Stomach (tissue), 19 donors: ENCODE measurements at places on chromosomes 16 and 17. TPM values are rescaled to one million over a fixed set of nuclear protein-coding genes. Genes with fewer than 3 reads are reported as not detected.

Gene ZNF276
- 418 TPM for total RNA-seq

Gene TP53TG3F
- not detected for total RNA-seq

Gene CNGB1
- total RNA-seq, result 0.73 TPM

Gene KRTAP16-1
- not detected for total RNA-seq

Gene CARD14
- 2.7 TPM for total RNA-seq

Gene KCNAB3
- total RNA-seq, result 7.8 TPM

Gene TEKT3
- not detected for total RNA-seq

Gene EVPL
- total RNA-seq, result 9.7 TPM

Gene WFIKKN2
- not detected for total RNA-seq

Gene SPIRE2
- total RNA-seq, result 17.3 TPM

DNA sequence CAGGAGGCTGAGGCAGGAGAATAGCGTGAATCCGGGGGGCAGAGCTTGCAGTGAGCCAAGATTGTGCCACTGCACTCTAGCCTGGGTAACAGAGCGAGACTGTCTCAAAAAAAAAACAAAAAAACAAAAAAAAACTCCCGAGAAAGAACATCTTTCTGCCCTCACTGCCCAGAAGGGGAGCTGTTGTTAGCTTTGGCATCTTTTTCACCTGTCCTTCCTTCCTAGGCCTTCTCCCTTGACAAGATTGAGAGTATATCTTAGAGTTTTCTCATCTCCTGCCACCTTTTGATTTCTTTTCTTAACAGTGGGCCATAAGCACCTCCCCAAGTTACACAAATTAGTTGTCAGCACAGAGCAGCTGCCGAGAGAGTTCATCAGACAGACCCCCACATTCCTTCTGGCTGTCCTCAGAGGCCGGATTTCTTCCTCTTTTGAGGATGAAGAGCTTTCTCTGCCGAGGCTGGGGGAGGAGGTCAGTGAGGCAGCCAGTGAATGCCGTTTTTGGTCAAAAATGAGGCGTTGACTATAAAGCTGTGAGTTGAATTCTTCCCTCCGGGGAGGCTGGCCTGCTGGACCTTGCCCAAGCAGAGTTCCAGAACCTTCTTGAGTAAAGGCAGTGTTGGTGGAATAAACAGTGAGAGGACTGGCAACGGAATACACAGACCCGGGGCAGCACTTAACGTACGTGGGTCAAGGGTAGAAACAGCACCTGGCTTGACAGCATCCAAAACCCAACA, 127.0 kb downstream of the ABCC6 start:
- peak; percentile 83 for DNase-seq

- no peak for DNase-seq
Observed at GRCh38 chr16:23871924-23872323, 36.1 kb downstream of the PRKCB start.

DNA sequence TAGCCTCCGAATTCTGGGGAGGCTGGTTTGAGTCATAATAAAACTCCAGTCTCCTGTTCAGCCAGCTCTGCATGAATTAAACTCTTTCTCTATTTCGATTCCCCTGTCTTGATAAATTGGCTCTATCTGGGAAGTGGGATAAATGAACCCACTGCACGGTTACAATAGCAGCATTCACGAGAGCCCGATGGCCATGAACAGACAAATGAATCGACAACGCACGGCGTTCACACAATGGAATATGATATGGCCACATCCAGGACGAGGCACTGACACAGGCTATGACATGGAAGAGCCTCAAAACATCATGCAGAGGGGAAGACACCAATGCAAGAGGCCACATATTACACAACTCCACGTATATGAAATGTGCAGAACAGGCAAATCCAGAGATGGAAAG, 5.6 kb upstream of the CARD14 start:
- DNase-seq, result no peak

- no peak for DNase-seq
Observed at GRCh38 chr17:52145476-52145875, 13.0 kb downstream of the CA10 start.

DNA sequence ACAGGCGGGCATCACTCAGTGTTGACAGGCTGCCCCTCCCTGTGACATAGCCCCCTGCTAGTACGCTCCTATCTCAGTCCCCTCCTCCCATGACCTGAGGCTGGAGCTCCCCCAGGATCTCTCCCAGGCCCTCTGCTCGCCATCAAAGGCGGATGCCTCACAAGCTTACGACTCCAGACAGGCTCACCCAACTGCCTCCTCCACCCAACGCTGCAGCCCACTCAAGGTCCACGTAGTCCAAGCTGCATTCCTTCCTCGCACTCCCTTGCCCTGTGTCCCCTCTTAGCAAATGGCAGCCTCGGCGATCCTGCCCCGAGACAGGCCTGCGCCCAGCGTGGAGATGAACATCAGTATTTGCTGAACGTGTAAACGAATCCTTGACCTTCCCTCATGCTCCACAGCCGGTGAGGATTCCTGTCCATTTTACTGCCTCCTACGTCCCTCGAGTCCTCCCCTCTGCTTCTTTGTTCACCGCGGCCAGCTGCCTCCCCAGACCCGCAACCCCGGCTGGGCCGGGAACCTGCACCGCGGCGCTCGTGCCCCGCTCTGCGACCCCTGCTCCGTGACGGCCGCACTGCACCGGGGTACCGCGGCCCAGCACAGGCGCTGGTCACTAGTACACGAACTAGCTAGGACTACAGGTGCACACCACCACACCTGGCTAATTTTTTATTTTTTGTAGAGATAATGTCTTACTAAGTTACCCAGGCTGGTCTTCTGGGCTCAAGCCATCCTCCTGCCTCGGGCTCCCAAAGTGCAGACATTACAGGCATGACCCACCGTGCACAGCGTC, 838 bp upstream of the TMEM97 start:
- no peak for DNase-seq

- peak; percentile 89 for DNase-seq
Observed at GRCh38 chr17:59329176-59330052, 2.0 kb upstream of the YPEL2 start.

- DNase-seq, result no peak
Observed at GRCh38 chr16:84986879-84987278, 24.5 kb downstream of the ZDHHC7 start.

DNA sequence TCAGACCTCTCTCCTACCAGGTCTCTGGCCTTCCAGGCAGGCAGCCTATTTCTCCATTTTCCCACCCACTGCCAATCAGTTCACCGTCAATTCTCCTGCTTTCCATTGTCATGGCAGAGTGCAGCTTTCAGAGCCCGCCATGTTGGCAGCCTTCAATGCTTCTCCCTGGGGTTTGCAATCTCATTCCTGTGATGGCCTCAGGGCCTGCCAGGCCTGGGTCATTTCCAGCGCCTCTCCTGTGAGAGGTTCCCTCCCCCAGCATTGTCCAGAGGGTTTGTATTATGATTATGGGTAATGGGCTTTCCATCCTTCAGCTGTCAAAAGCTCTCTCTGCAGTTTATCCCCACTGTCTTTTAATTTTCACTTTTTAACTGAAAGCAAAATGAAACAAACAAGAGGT, 716.6 kb upstream of the CDH8 start:
- no peak for DNase-seq

GRCh38 chr16:50244504-50245416, 21.6 kb upstream of the ADCY7 start:
- peak; percentile 38 for DNase-seq

DNA sequence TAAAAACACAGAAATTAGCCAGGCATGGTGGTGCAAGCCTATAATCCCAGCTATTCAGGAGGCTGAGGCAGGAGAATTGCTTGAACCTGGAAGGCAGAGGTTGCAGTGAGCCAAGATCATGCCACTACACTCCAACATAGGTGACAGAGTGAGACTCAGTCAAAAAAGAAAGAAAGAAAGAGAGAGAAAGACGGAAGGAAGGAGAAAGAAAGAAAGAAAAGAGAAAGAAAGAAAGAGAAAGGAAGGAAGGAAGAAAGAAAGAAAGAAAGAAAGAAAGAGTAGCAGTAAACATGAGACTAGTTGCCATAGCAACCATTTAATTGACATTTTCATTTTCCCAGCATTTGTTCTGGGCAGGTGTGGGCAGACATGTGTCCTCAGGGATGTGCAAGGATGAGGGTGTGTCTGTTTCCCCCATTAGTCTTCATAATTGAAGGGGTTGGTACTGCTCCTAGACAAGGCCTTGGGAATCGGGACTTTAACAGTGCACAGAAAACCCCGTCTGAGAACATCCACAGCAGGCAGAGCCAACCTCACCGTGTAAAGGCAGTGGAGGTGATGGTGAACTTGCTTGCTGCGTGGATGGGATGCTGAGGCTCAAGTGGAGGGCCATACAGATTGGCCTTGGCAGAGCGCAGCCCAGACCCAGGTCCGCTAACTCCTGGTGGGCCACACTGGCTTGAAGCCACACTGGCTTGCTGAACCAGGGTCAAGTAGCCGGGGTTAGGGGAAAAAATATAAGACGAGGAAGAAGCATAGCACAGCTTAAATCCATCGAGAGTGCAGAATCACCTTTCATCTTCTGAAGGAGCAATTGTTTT, 35.2 kb upstream of the KIFC3 start:
- DNase-seq, result no peak

DNA sequence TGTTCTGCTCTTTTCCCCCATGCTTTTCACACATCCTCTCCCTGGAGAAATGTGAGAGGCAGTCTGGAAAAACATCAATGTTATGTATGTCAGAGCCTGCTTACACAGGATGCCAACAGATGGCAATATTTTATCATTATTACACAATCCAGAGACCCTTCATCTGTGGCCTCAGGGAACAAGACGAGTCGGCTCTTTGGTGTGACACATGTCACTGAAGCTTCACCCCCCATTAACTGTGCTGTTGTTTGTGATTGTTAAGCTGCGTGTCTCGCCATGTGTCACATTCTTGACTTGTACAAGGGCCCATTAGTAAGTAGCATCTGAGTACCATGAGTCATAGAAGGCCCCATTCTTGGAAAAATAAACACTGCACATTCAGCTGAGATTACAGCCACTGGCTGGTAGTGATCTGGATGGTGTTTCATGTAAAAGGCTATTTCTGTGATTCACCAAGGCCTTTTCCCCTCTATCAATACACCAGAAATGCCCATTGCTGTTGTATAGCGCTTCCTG, 682.1 kb upstream of the SOX9 start:
- peak; percentile 78 for DNase-seq

- DNase-seq, result no peak
Observed at GRCh38 chr17:37706446-37706845, 38.4 kb downstream of the HNF1B start.

DNA sequence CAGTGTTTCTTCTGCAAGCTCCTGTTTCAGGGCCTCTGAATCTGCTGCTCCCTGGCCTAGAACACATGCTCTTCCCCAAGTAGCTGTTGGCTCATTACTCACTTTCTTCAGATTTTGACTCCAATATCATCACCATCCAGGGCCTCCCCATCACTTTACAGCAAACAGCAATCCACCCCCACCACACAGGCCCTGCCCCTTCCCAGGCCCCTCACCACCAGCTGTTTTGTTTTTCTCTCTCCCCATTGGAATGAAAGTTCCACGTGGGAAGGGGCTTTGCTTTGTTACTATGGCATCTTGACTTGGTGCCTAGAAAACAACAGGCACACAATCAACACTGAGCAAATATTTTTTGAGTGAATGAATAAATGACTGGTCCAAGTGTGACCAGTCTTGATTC, 4.0 kb downstream of the TMEM170A start:
- no peak for DNase-seq

- DNase-seq, result no peak
Observed at GRCh38 chr17:40073454-40074174, 10.8 kb downstream of the THRA start.

DNA sequence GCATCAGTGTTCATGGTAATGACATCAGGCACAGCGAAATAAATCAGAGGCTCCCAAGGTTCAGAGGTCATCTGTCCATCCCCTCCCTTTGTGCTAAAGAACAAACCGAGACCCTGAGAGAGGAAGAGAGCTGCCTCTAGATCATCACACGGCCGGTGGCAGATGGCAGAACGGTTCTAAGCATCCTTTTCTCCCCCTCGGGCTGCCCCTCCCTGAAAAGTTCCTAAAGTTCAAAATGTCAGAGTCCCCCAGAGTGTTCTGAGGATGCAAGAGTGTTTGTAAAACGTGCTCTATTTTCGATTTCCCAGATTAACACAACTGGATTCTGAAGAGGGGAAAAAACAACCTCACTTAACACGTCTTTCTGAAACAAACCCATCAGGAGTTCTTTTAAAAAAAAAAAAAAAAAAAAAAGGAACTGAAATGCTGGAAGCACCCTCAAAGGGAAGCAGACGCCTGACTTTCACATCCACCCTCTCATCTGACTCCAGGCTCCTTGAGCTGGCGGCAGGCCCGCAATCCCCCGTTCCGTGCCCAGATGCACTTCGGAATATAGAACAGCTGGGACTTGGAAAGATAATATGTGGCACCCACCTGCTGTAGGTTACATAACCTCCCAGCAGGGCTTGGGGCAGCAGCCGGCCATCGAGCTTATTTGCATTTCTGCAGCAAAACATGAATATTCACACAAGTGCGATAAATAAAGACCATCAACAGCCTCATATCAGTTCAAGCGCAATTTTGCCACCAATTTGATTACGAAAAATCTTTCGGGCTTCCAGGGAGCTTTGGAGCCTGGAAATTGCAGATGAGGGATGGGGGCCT, 115.5 kb upstream of the SMURF2 start:
- DNase-seq, result peak; percentile 67

GRCh38 chr17:48429638-48430586, at the start of gene SKAP1:
SKAP1 (minus strand) TSS chr17:48430214.
- DNase-seq, result peak; percentile 68

DNA sequence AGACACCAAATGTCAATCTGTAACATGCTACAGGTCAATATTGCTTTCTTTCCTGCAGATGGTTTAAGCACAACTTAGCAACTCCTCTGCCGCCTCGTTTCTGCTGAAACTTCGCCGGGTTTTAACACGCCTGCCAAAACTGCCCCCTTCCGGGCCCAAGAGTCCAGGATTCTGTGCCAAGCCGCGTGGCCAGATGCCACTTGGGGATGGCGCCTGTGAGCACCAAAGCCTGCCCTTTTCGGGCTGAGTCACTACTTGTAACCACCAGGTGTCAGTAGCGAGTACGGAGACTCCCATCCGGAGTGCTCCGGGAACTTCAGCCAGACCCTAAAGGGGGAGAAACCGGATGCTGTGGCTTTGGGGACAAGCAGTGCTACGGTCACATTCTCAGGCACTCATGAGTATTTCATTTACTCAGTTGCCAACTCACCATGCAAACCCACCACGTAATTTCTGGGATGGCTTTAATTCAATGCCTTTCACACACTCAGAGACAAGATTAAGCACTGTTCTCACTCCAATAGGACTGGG, 7.8 kb downstream of the PMP22 start:
- DNase-seq, result peak; percentile 76

- no peak for DNase-seq
Observed at GRCh38 chr17:54172096-54172984, 349.6 kb downstream of the KIF2B start.

- no peak for DNase-seq
Observed at GRCh38 chr16:59907611-59908010, 1173.5 kb upstream of the GOT2 start.
